GM23248 (cell line): ENCODE measurements at places on chromosomes 11 and 22. TPM values are rescaled to one million over a fixed set of nuclear protein-coding genes. Genes with fewer than 3 reads are reported as not detected.

The LRRC10B gene
- 0.43 TPM in 1 of 2 replicates, not detected in the other for total RNA-seq

The OR52H1 gene
- not detected in 2 replicates for total RNA-seq

The TRPC6 gene
- under 0.01 and 0.11 TPM in 2 replicates for total RNA-seq

- peaks cover 3% of the 10 kb centered on the region for H3K27me3 ChIP-seq
- H3K4me3 ChIP-seq, result no peak overlapping the region
- no peaks in the 10 kb centered on the region for H3K36me3 ChIP-seq
- DNase-seq, result no peak
- H3K27ac ChIP-seq, result no peak overlapping the region
These were observed 44.6 kb downstream of the SEZ6L start for GRCh38 chr22:26213826-26214225.

DNA sequence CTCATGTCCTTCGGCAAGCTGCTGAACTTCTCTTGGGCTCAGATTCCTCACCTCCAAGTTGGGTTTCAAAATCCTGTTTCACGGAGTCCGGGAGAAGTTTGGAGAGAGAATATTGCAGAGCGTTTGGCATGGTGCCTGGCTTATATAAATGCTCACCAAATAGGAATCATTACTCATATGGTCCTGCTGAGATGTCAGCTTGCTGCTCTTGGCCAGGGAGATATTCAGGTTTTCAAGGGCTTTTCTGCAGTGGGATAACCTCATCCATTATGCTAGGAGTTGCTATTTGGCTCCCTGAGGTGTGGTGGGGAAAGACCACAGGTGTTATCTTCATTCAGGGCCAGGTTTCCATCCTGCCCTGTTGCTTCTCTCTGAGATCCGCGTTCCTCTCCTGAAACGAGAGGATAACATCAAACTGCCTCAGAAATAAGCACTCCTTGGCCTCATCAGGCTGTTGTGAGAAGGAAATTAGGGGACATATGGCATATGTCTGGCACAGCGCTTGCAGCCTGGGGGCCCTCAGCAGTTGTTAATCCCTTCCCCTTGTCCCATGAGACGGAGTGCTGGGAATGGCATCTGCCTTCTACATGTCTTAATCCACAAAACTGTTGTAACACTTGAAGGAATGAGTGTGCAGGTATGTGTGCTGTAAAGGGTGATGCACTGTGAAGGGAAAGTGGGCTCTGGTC, 29.9 kb upstream of the ACER3 start:
- no peaks in the 10 kb centered on the region for H3K4me1 ChIP-seq
- no peaks in the 10 kb centered on the region for H3K36me3 ChIP-seq
- H3K27me3 ChIP-seq, result peaks cover 14% of the 10 kb centered on the region; the same call in 1 of the 2 replicates

DNA sequence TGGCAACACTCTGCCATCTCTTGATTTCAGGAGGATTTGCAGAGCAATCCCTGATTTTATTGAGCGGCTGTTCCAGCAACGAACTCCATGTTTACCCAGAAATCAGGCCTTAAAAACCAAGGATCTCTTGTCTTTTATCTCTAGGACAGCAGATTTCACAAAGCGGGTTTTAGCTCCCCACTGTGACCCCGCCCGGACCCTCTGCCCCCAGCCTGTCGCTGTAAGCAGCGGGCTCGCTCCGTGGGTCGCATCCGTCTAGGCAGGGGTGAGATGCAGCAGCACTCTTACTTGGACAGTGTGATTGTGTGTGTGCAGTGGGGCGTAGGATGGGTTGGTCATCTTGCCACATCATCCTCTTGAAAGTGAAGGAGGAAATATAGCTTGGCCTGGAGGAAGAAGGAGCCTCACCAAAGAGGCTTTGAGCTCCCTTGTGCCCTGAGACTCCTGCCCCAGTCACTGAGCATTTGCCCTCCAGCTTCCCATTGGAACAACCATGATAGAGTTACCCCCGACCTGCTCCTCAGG, 189.2 kb upstream of the TBCEL start:
- no peak overlapping the region for H3K4me3 ChIP-seq
- H3K36me3 ChIP-seq, result no peaks in the 10 kb centered on the region
- peaks cover 12% of the 10 kb centered on the region for H3K27me3 ChIP-seq
- no peak overlapping the region for H3K27ac ChIP-seq
- DNase-seq, result no peak

DNA sequence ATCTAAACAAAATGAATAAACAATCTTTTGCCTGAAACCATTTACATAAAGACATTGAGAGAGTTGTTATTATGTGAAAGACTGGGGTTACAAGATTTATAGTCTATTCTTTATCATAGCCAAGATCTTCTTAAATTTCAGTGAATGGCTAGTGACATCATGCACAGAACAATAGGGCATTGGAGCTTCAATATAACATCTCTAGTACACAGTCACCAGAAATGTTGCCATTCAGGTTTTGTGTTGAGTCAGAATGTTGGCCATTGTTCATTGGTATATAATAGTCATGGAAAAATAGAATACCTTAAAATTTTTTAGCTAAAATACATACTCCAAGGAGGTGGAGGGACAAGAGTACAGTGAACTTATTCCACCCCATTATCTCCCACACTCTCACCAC, 44.3 kb downstream of the SLC5A12 start:
- H3K27ac ChIP-seq, result no peak overlapping the region
- H3K4me1 ChIP-seq, result no peaks in the 10 kb centered on the region
- DNase-seq, result no peak
- no peak overlapping the region for H3K4me3 ChIP-seq

- H3K4me1 ChIP-seq, result no peaks in the 10 kb centered on the region
- H3K27me3 ChIP-seq, result 0 out of 2 replicates have a peak, but pooled peaks cover 2% of the 10 kb centered on the region
- no peaks in the 10 kb centered on the region for H3K36me3 ChIP-seq
These were observed 75.8 kb downstream of the CTTN start for GRCh38 chr11:70473873-70474690.

GRCh38 chr11:63614136-63614671, at the start of gene PLAAT3:
TSS of gene PLAAT3 (minus strand) at chr11:63614433. CDS start at chr11:63614014, 419 bp downstream.
- DNase-seq, result peak; percentile 61
- H3K4me3 ChIP-seq, result peak within 1 kb of the TSS; percentile 78
- H3K27ac ChIP-seq, result no peak within 1 kb of the TSS
- H3K4me1 ChIP-seq, result no peaks in the 10 kb centered on the region

GRCh38 chr11:66919923-66920322, 38.3 kb downstream of the PC start:
- H3K4me3 ChIP-seq, result no peak overlapping the region
- no peak for DNase-seq
- no peaks in the 10 kb centered on the region for H3K27me3 ChIP-seq
- H3K27ac ChIP-seq, result no peak overlapping the region
- no peaks in the 10 kb centered on the region for H3K4me1 ChIP-seq
- no peaks in the 10 kb centered on the region for H3K36me3 ChIP-seq
